Stimulated activated naive CD8-positive, alpha-beta T cell treated with anti-CD3 and anti-CD28 coated beads, Interleukin-15, amount 100 ng/mL, for 72 hours (primary cell): ENCODE measurements at places on chromosomes 12 and 14.

- no peak for DNase-seq
Observed at GRCh38 chr14:57634335-57634734, 140.7 kb upstream of the CCDC198 start.

DNA sequence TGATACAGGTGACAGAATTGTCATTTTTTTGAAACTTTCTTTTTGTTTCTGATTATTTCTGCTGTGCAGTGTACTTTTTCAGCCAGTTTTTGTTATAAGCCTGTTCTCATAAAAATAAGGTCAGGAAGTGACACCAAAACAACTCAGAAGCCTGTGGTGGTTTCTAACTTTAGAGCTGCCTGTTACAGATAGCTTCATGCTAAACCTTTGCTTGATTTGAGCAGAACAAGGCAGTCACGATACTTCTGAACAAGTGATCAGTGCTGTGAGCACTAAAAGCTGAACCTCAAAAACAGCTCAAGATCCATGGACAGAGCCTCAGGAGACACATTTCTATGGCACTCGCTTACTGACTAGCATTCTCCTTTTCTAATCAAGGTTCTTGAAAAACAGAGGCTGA lies 82.0 kb downstream of the PRKCH start:
- DNase-seq, result peak; percentile 24

DNA sequence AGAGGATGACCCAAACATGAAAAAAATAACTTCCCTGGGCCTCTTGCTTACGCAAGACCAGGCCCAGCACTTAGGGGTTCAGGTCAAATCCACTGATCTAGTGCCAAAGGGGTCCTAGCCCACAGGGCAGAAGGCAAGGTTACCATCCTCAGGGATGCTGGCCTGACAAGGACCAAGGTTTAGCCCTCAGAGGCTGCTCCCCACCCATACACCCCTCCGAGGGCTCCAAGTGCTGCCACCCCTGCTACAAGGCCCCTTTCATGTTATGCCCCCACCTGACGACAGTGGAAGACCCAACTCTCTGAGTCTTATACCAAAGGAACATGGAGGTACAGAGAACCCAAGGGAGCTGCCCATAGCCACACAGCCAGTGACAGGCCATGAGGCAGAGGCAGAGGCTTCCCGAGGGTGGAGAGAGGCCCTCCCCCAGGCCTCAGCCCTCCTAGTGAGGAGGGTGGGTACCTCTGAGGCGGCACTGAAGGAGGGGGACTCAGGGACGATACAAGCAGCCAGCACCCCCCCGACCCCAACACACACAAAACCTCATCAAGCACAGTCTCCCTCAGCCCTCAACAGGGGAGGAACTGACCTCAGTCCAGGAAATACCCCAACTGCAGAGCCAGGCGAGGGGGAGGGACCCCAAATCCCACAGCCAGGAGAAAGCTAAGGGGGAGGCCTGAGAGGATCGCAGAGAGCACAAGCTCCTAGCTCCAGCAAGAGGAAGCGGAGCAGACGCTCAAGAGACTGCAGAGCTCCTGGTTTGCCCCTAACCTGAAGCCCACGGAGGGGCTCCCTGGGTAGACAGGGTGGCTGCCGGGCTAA lies 37.0 kb downstream of the ANAPC7 start:
- DNase-seq, result no peak

- DNase-seq, result no peak
Observed at GRCh38 chr12:26389343-26389742, 194.0 kb downstream of the SSPN start.

DNA sequence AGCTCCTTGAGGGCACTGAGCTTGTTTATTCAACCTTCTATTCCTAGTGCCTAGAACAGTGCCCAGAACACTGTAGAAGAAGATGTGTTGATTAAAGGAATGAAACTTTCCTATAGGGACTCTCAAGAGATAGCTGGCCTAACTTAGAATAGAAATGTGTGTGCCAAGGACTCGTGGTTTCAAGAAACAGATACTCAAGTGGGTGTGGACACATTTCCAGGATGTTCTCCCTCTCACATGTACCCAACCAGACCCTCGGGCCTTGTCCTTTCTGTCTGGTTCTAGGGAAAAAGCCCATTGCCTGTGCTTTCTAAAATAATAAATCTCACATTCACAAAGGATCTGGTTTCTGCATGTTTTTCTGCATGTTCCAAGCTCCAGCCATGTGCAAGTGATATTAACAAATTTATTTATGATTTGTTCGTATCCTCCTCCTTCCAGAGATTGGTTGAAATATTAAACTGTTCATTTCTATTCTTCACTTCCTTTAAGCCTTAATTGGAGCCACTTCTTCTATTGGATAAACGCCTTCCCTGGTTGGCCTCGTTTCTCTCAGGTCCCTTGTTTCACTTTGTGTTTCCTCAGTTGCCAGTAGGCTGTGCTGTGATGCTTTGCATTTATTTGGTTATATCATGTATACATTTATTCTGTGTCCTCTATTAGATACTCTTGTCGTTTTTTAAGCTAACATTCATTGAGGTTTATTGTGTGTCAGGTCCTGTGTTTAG lies 89.8 kb downstream of the CRADD start:
- peak; percentile 29 for DNase-seq

GRCh38 chr12:109863847-109864712 lies 16.3 kb downstream of the GLTP start:
- DNase-seq, result no peak

DNA sequence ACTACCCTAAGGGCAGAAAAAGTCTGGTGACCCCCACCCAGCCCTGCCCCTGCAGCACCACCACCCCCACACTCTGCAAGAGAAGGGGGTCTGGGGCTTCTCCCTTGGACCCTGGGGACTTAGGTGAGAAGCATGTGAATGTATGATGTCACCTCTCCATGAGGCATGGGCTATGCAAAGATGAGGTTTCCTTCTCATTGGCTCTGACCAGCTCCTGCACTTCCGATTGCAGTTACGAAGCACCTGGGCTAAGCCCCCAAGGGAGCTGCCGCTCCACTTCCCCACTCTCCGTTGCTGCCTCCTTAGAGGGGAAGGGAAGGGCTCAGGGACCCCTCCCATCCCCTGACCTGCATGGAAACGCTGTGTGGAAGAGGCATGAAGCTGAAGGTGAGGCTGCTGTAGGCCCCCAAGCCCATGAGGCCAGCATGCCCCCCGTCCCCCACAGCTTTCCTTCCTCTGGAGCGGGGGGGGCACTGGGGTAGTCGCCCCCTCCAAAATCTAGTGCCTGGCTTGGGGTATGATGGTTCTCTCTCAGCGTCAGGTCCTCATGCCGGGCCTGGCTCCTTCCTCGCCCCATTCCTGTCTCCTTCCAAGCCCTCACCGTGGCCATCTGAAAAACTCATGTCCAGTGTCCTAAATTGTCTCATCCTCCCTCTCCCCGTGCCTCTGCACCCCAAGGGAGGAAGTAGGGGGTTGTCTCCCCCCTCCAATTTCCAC lies 5.5 kb upstream of the DDX23 start:
- DNase-seq, result no peak

DNA sequence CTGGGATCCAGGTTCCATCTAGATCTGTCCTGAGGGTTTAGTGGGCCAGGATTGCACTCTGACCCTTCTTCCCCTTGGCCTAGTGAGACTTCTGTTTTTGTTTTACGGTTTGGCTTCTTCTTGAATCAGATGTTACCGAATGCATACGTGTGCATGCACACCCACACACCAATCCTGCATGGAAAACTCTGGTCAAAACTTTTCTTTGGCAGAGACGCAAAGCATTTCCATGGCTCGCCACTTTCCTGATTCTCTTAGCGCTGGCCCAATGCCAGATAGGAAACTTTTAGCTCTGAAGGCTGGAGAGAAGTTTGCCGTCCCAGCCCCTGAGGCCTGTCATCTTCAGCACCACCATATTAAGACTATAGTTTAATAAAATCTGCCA lies 67.4 kb upstream of the ACTN1 start:
- no peak for DNase-seq

DNA sequence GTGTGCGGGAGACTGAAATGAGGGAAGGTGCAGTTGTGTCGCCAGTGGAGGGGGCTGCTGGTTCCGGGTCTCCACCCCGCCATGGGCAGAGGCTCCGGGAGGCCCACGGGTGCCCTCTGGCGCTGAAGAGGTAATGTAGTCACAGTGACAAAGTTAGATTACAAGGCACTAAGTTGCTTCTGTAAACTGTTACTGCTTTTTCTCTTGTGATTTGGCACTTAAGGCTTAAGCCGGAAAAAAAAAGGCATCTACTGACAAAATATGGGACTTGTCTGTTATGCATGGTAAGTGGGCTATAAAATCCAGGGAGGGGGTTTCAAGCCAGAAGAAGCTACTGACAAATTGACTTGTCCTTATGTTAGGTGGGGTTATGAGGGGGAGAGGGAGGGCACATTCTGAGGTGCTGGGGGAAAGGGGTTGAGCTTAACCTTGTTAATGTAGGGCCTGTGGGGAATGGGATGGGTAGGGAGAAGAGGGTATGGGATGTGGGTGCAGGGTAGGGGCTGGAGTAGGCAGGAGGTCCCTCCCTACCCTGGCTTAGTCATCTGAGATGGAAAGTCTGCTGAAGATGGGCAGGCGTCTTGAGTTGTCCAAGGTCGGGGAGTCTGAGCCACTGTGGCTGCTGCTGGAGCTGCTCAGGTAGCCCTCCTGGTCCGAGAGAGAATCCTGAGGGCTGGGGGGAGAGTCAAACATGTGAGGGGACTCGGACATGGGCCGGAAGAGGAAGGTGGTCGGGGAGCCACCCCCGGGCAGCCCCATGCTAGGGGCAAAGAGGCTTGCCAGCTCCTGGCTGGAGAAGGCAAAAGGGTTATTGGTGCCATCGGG lies 3.7 kb downstream of the ZFP36L1 start:
- DNase-seq, result peak; percentile 83

DNA sequence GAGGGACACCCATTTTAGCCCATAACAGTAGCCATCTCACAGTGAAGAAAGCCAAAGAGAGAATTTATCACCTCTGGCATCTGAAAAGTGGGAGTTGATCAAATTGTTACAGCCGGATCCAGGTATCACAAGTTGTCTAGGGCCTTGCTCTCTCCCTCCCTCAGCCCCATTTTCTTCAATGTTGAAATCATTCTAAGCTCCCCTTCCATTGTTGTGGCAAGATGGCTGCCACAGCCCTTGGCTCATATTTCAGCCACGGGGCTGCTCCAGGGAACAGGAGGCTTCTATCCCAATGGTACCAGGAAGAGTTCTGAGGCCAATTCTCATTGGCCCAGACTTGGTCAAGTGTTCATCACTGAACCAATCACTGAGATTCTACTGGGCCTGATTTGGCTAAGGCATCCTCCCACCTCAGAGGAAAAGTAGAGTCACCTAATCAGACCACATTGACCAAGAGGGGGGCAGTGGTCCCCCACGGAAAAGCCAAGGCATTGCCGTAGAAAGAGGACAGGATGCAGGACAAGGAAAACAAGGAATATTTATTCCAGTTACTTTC lies 106.2 kb downstream of the GPATCH2L start:
- no peak for DNase-seq

GRCh38 chr14:64645220-64645892 lies 58.9 kb upstream of the PLEKHG3 start:
- no peak for DNase-seq

GRCh38 chr12:60752589-60752988 lies 1156.8 kb downstream of the SLC16A7 start:
- DNase-seq, result no peak

- DNase-seq, result no peak
Observed at GRCh38 chr14:21822109-21822508, 148.5 kb upstream of the OR4E1 start.

DNA sequence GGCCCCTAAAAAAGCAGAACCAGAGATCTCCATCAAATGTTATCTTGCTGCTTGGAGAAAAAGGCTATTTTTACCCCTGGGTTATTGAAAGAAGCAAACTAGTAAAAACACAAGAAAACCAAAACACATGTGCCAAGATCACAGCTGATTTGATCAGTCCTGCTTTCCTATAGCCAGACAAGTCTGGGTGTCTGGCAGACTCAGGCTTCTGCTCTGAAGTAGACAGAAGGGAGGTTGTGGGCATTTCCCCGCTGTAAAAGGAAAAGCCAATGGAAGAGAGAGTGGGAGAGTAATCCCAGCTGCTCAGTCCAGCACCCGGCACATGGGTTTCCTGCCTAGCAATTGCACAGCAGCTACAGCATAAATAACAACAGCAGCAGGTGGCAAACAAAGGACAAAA lies 177.9 kb downstream of the PHLDA1 start:
- no peak for DNase-seq

DNA sequence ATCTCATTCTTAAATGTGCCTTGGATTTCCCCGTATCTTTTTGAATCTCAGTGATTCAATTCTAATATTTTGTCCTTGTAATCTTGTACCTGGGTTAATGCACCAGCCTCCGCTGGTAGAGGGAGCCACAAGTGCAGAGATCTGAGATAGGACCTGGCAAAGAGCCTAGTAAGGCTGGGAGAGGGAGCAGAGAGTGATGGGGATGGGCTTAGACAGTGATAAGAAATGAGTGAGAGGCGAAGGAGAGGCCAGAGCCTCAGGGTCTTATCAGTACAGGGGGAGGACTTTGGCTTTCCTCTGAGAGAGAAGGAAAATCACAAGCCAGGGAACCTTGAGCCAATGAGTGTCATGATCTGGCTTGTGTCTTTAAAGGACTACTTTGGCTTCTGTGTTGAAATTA lies 30.5 kb upstream of the LMNTD1 start:
- DNase-seq, result no peak

DNA sequence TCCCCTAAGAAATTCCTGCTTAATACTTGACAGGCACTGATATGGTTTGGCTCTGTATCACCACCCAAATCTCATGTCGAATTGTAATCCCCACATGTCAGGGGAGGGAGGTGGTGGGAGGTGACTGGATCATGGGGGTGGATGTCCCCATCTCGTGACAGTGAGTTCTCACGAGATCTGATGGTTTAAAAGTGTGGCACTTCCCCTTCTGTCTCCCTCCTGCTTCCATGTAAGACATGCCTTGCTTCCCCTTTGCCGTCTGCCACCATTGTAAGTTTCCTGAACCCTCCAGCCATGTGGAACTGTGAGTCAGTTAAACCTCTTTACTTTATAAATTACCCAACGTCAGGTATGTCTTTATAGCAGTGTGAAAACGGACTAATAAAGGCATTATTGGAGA lies 198.0 kb downstream of the FOXN3 start:
- no peak for DNase-seq

- no peak for DNase-seq
Observed at GRCh38 chr12:120115692-120116440, 687 bp downstream of the RAB35 start.

DNA sequence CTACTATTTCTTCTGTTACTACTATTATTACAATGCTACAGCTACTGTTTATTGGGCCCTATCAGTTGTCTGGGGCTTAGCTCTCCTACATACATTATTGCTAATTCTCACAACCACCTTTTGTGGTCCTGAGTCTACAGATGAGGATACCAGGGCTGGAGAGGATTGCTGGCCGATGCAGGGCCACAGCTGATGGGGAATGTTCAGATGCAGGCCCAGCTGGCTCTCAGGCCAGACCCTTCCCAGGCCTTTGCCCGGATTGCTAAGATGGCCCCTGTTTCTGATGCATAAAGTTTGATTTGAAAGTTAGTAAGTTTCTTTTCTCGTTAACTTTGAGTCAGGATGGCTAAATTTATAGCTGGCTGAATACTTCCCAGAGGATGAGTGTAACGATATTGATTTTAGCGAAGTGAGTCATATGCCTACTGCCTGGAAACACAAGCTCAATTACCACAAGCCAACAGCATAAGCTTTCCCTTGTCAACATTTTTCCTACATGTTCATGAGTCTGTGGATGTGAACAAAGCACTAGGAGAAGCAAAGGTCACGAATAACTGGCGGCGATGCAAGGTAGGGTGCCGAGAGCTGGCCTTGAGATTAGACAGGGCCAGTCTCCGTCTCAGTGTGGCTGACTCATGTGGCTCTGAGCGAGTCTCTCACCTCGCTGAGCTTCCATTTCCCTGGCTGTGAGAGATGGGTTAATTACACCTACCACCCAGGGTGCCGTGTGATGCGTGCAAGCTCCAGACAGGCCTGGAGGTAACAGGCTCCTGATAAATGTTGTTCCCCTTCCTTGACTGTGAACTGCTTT lies 111.0 kb downstream of the BEGAIN start:
- no peak for DNase-seq

- no peak for DNase-seq
Observed at GRCh38 chr12:27747111-27747820, 32.8 kb upstream of the KLHL42 start.
